ENCODE measurements at places on chromosomes 5 and 9.

GRCh38 chr9:34458959-34459340 lies 345 bp downstream of the DNAI1 start:
- DNase-seq, result no peak

- DNase-seq, result no peak
Observed at GRCh38 chr5:43313854-43314457, 744 bp upstream of the HMGCS1 start.

- no peak for DNase-seq
Observed at GRCh38 chr5:85732185-85732584, 885.6 kb upstream of the COX7C start.

- no peak for DNase-seq
Observed at GRCh38 chr9:114314256-114314867, 8.5 kb upstream of the ORM1 start.

DNA sequence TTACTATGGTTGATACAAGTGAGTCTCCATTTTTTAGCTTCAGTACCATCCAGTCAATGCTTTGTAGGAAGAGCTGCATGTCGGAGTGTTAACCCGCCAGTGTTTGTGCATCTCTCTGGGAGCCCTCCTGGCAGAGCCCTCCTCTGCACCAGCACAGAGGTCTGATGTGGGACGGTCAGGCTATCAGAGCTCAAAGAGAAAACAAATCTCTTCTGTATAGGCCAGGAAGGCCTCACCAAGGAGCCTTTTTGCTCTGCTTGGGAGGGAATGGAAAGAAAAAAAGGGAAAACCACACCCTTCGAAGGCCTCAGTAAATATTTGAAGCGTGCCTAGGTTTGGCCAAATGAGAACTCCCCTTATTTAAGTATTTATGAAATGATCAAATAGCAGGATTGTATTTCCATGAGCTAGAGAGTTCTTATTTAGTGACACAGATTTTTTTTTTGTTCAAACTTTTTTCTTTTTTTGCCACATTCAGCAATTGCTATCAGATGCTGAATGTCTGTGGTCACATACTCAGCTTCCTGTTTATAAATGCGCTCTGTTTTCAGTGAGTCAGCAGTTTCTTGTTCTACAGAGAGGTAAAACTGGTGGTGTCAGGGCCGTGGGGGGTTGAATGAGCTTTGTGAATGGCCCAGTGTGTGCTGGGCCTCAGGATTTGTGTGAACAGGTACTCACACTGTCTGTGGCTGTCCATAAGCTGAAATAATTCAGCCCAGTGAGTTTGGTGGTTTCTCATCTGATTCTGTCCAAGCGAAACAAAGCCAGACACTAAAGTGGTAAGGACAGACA lies 226.6 kb downstream of the SNX18 start:
- DNase-seq, result peak; percentile 37

GRCh38 chr9:127389381-127390247 lies 7.4 kb upstream of the SLC2A8 start:
- no peak for DNase-seq

DNA sequence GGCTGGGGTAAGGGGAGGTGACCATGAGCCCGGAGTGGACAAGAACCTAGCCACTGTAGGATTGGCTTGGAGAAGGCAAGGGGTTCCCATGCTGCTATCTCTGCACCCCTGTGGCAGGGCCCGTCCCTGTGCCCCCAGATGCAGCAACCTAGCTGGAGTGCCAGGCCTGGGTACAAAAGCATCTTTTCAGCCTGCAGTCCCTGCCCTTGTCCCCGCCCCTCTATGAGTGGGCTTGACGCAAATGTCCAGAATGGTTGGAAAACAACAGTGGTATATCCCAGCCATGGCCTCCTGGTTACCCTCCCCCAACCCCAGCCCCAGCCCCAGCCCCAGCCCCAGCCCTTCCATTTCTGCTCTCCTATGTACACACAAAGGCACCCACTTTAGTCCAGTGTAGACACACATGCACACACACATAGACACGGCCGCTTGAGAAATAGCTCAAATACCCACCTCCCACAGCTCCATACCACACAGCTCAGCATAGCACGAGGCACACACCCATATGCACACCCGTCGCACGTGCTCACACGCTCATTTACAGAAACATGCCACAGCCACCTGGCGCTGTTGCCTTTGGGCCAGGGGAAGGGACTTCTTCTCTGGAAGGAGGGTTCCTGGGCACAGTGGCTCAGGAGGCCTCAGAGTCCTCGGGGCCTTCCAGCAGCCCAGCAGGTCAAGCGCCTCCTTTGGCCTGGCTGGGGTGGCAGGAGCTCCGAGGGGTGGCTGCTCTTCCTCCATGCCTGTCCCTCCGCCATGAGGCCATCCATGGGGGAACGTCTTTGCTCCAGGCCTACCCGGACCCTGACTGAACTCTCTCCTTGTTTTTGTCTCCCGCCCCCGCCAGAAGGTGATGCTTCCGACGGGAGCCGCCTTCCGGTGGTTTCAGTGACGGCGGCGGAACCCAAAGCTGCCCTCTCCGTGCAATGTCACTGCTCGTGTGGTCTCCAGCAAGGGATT lies 34.1 kb downstream of the CXXC5 start:
- DNase-seq, result no peak

GRCh38 chr9:113803811-113804589 lies 72.1 kb upstream of the ZNF618 start:
- no peak for DNase-seq

GRCh38 chr9:79630521-79631403 lies 59.0 kb downstream of the TLE4 start:
- no peak for DNase-seq

DNA sequence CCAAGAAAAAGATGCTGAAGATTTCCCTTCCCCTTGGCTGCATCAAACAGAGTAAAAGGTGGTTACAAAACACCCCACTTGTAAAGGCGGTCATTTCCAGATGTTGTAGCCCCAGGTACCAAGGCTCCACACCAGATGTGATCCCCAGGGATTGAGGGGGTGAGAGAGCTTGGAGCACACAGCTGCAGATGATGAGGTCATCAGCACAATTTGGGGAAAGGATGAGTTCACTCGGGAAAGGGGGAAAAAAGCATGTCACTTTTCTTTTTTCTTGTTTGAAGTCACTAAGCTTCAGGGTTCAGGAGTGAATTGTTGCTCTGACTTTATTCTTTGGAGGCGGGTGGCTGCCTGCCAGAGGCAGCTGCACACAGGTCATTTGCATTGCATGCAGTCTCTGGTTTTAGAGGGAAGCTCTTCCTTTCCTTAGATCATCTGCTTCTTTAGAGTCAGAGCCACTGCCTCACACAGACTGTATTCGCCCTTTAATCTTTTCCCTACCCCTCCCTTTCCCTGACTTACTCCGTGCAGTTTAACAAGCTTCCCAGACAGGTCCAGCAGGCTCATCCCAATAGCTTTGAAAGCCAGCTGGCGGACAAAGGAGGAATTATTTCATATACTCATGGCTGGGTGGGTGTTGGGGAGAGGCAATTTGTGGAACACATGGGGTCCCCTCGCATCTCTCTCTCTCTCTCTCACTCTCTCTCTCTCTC lies 409.3 kb upstream of the SLC24A2 start:
- no peak for DNase-seq

DNA sequence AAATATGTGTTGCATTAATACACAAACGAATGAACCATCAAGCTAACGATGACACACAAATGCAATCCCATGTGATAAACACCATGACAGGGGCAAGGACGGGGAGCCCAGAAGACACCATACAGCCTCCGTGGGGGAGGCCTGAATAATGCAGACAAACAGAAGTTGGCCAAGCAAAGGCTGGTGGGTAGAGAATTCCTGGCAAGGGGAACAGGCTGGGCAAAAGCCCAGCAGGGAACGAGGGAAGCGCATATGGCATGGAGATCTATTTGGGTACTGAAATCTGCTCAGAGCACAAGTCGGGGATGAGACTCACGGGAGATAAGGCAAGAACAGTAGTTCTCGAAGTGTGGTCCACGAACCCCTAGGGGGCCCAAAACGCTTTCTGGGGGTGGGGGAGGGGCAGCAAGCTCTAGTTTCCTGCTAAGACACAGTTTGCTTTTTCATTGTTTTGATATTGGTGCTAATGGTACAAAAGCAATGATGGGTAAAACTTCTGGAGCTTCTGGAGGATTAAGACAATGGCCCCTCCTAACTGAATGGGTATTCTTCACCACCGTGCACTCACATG lies 42.9 kb upstream of the FBXW11 start:
- no peak for DNase-seq

DNA sequence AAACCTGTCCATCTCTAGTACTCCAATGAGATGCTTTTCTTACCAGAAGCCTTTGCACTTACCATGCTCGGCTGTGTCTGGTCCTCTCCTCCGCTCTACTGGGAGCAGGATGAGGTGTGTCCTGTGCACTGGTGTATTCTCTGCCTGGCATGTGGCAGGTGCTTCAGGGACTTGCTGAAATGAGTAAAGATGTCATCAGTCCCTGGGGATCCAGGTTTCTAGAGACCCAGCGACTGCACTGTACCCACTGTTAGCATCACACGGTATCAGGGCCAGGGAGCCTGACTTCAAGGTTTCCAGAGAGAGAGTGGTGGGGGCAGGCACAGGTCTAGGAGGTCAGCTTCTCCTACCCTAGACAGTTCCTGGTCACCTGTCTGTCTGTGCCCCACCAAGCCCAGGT lies 10.5 kb downstream of the PTTG1 start:
- DNase-seq, result no peak

- DNase-seq, result no peak
Observed at GRCh38 chr9:116490321-116490720, 196.8 kb upstream of the TRIM32 start.

- DNase-seq, result no peak
Observed at GRCh38 chr9:98207606-98208005, 15.2 kb upstream of the CORO2A start.

DNA sequence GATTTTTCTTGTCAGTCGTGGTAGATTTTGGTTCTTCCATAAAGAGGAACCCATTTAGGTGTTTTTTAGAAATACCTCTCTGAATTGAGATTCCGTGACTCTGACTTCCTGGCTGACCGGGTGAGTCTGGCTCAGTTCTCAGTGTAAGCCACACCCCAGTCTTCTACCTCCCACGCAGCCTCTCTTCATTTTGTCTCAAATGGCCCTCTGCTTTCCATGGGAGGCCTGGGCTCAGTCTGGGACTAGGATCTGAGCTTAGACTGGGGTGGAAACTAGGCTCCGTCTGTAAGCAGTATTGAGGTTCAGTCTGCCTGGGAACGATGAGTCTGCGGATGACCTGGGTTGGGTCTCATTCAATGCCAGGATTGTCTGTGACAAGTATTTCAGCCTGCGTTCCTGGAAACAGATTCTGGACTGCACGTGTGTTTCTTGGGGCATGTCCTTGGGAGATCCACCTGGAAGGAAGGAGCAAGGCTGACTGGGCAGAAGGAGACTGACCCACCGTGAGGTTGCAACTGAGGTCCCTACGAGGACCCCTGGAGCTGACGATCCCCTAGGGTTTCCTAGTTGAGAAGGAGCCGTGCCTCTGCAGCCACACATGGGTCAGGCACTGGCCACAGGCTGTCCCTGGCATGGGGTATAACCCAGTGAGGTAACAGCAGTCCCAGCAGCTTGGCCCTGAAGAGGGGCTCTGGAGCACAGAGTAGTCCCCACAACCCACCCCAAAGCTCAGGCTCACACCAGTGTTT lies 12.4 kb upstream of the CRB2 start:
- no peak for DNase-seq

GRCh38 chr5:181221105-181221791 lies 1.8 kb upstream of the TRIM41 start:
- no peak for DNase-seq

- DNase-seq, result peak; percentile 36
Observed at GRCh38 chr9:5817862-5818261, 15.1 kb downstream of the ERMP1 start.

DNA sequence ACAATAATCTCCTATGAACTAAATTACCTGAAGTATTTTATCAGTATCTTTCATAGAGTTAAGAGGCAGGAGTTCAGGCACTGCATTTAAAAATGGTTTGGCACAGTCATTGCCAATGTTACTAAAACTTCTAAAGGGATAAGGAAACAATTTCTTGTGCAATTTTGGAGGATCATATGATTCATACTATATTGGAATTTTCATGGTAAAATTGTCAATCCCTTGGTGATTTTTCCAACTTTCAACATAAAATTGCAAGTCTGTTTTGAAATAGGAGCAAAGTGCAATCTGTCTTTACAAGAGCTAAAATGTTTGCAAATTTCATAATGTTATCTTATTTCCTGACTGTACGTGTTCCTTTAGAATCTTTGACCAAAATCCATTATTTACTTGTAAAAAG lies 211.1 kb downstream of the DMRTA1 start:
- no peak for DNase-seq

GRCh38 chr5:146751781-146752401 lies 126.7 kb downstream of the PPP2R2B start:
- no peak for DNase-seq

GRCh38 chr5:126984632-126985031 lies 45.7 kb downstream of the MARCHF3 start:
- no peak for DNase-seq

DNA sequence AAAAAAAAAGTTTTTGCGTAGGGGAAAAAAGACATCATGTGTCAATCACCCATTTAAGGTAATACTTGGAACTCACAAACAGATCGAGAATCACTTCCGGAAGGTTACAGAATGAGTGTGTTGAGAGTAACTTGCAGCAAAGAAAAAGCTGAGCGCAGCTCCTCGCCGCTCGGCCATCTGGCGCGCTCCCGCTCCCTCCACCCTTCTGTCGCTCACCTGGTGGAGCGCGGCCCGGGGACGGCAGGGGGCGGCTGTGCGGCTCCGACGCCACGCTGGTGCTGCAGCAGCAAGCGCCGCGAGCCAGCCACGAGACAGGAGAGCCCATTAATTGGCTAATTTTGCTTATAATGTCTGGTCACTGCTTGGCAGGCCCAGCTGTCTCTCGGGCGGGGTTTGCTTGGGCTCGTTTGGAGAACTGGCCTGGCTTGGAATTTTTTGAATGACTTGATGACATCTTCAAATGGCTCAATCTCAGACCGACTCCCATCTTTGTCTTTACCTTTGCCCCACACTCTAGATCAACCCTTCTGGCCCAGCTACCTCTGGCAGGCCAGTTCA lies 601.8 kb downstream of the CCDC171 start:
- no peak for DNase-seq

DNA sequence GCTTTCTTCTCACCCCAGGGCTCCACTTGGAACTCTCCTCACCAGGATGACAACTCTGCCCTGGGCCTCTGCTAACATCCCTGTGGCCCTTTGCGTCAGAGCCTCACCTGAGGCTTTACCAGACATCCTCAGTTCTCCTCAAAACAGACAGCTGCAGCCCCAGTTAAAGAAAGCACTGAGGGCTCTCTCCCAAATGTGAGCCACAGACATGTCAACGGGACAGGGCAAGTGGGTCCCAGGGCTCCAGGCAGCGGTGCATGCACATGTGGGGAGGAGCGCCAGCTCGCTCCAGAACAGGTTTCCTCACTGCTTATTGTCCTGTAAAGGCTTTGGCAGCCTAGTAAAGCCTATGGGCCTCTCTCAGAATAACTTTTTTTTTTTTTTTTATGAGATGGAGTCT lies 37.3 kb downstream of the IPPK start:
- no peak for DNase-seq

GRCh38 chr5:11955331-11955730 lies 51.1 kb upstream of the CTNND2 start:
- no peak for DNase-seq

DNA sequence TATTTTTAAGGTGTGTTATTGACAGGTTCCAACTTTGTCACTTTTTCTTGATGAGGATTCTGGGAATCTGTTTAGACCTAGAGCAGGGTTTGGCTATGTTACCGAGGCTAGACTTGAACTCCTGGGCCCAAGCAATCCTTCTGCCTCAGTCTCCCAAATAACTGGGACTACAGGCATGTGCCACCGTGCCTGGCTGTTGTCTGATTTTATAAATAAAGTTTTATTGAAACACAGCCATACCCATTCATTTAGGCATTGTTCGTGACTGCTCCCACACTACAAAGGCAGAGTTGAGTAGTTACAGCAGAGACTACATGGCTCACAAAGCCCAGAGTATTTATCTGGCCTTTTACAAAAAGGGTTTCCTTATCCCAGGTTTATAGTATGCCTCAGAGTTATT lies 80.5 kb upstream of the TTC23L start:
- DNase-seq, result no peak

Measured in RKO (cell line).